T-helper 9 cell (primary cell): ENCODE measurements at places on chromosomes 11 and 22.

GRCh38 chr11:104380358-104380757 is 216.4 kb upstream of the PDGFD start:
- DNase-seq = no peak

GRCh38 chr11:8019314-8020243 is 32.4 kb downstream of the EIF3F start:
- peak; percentile 22 for DNase-seq

DNA sequence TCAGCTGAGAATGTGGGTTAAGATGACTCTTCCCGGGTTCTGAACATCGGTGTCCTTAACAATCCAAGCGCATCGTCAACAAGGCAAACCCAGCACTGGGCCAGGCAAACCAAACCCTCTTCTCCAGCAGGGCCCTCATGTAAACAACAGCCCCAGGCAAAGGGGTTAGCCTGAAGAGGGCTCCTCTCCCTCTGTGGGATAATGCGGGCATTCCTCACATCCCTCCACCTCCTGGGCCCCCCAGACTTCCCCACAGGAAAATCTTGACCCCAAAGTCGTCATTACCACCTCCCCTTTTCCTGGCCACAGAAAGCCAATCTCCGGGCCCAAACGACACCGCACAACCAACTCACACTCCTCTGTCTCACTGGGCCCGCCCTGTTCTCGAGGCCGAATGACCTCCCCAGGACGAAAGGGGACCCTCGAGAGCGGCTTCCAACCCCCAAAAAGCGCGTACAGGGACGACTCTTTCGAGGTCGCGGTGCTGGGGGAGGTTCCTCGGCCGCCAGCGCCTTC is 566 bp downstream of the DDB1 start:
- no peak for DNase-seq

- DNase-seq = no peak
Measured at GRCh38 chr11:41309111-41309522, 150.3 kb downstream of the LRRC4C start.

DNA sequence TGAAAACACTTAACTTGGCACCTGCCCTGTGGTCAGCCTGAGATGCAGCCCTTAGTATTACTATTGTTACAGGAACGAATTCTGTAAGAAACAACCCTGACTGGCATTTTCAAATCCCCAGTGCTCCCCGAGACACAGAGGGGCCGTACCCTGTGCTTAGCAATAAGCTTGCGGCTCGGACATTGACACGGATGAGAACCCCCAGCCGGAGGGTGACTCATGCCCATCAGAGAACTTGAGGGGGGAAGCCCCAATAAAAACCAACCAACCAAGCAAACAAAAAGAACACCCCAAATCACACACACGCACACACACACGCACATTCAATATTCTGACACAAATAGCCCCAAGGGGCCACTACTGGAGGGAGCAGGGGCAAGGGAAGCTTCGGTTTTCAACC is 63.8 kb downstream of the SHISAL1 start:
- DNase-seq = no peak

GRCh38 chr22:20909543-20910303 is 7.5 kb upstream of the CRKL start:
- DNase-seq = no peak

- DNase-seq = no peak
Measured at GRCh38 chr11:33310720-33311500, 53.7 kb downstream of the HIPK3 start.

GRCh38 chr22:45893516-45893915 is 83.4 kb downstream of the WNT7B start:
- DNase-seq = no peak

DNA sequence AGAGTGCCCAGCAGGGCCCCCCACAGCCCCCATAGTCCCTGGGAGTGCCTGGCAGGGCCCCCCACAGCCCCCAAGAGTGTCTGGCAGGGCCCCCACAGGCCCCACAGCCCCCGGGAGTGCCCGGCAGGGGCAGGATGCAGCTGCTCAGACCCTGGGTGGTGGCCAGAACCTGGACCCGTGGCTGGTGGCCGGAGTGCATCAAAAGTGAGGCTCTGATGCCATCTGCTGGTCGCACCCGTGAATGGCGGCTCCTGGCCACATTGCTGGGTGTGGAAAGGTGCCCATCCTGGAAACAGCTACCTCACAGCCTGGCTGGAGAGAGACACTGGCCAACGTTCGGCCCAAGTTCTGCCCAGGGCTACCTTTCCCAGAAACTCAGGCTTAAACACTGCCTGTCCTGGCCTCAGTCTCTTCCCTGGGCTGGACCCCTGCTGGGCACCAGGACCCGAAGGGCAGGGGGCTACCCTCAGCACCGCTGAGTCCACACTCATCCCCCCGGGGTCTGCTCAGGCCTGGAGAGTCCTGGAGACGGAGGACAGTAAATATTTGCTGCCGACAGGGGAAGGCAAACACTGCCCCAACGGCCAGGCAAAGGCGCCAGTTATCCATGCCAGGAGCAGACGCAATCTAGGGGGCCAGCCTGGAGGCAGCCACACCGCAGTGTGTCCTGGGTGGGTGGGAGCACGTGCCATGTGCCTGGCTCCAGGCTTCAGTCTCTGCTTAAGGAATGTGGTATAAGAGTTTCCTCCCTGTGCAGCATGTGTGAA is 4.4 kb downstream of the INS start:
- DNase-seq = peak; percentile 48

- no peak for DNase-seq
Measured at GRCh38 chr11:102703826-102704493, 1.6 kb downstream of the MMP27 start.

DNA sequence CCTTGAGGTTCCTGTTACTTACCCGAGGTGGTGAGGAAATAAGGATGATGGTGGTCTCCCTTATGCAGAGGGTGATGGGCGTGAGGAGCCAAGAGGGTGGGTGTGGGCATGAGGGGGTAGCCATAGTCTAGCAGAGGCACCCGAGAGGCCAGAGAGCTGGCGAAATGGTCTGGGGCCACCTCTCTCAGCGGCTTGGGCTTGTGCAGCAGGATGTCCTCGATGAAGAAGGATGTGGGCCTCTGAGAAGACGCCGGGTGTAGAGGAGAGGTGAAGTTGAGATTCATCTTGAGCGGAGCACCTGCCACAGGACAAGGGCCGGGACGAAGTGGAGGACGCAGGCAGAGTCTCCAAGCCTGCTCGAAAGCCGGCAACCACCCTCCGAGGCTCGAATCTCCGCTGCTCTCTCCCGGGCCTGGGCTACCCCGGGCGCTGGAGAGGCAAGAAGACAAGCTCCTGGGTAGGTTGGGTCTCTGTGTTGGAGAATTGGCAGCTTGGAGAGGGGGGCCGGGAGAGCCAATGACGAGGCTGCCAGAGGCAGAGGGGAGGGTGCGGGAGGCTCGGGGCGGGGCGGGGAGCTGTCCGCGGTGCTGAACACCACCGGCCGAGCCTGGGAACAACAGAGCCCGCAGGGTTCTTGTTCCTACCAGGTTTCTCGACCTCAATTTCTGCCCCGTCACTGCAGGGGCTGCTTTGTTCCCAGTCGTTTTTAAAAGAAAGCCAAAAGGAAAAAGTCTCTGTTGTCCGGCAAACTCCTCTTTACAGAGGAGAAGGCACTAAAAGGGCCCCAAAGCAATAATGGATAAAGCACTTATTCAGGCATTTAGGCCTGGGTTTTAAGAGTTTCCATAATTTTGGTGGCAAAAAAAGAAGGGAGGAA is at the start of gene BSX:
Gene BSX, minus strand, starts transcription at position 447 of the 877 bp plus-strand sequence. Its CDS starts 163 bp downstream, at position 284.
- DNase-seq = peak; percentile 41

DNA sequence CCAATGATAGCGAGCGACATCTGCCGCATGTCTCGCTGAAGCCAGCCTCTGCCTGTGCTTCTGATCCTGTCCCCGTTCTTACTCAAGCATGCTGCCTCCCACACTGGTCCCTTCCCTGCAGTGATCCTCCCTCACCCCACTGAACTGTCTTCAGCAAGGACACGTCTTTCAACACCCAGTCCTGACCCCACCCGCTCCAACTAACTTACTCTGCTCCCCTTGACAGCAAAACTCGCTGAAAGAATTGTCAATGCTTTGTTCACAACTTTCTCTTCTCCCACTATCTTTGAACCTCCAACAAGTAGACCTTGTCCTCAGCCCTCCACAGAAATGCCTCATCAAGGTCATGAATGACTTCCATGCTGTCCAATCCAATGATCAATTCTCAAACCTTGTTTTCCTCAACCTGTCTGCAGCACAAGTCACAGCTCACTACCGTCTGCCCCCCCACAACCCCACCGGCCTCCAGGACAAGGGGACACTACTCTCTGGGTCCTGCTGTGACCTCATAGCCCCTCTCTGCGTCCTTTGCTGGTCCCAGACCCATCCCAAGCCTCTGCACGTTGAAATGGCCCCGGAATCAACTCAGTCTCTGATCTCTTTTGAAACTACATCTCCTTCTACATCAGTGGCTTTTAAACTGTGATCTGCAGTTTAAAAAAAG is 108.0 kb downstream of the MICAL3 start:
- no peak for DNase-seq

GRCh38 chr11:4763096-4763495 is 6.6 kb downstream of the OR51F1 start:
- DNase-seq = no peak

DNA sequence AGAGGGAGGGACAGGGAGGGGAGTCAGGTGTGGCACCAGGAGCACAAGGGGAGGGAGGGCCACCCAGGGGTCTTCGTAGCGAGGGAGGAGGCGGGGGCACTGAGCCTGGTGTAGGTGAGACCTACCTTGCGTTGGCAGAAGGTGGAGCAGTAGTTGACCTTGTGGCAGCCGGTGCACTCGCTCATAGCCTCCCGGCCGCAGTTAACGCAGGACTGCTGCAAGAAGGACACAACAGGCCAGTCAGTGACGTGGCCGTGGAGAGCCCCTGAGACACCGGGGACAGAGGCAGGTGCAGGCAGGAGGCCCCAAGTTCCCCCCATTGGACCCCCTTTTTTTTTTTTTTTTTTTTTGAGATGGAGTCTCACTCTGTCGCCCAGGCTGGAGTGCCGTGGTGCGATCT is 16.8 kb downstream of the DRD4 start:
- no peak for DNase-seq

DNA sequence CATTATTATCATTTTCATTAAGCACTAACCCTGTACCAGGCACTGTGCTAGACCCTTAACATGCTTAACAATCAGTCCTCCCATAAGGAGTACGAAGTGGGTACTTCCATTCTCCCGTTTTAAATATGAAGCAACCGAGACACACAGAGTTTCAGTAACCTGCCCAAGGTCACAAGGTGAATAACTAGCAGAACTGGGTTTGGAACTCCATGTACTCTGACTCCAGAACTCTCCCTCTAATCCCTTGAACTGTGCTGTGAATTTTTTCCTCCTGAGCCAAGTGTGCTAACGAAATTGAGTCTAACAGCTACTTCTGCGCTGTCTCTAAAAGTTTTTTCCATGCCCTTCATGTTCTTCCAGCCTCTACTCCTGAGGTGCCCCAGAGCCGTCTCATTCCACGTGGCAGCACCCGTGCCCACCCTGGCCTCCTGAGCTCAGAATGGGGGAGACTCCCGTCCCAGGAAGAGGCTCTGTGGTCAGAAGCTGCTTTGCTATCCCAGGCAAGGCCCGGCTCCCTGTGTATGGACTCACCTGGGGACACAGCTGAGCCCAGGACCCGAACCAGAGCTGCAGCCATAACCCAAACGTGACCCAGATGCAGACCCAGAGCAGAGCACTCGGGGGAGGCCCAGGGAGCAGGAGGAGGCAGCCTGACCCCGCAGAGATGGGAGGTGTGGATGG is 8.6 kb upstream of the TRIM29 start:
- no peak for DNase-seq

DNA sequence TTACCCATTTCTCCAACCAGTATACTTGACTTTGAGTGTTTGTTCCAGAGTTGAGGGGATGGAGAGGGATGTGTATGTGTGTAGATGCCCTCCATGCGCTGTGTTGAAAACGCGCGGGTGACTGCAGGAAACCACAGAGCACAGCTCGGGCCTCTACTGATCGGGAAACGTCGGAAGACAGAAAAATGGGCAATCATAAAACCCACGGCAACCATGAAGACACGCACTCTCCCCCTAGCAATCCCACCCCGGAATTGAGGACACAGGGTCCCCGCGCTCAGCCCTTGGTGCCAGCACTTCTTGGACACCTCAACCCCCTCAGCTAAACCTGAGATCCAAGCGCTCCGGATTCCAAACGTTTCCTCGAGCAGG is 251 bp upstream of the UQCC3 start:
- no peak for DNase-seq

DNA sequence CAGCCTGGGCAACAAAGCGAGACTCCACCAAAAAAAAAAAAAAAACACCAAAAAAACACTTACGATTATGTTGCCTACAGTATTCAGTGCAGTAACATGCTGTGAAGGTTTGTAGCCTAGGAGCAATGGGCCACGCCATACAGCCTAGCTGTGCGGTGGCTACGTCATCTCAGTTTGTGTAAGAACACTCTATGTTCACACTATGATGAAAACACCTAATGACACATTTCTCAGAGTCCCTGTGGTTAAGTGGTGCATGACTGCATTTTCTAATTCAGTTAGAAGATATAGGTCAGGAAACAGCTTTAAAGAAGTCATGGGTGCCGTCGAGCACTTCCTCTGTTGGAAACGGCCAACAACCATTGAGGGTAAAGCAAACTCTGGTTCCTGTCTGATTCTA is 75.7 kb upstream of the ANO1 start:
- DNase-seq = no peak

DNA sequence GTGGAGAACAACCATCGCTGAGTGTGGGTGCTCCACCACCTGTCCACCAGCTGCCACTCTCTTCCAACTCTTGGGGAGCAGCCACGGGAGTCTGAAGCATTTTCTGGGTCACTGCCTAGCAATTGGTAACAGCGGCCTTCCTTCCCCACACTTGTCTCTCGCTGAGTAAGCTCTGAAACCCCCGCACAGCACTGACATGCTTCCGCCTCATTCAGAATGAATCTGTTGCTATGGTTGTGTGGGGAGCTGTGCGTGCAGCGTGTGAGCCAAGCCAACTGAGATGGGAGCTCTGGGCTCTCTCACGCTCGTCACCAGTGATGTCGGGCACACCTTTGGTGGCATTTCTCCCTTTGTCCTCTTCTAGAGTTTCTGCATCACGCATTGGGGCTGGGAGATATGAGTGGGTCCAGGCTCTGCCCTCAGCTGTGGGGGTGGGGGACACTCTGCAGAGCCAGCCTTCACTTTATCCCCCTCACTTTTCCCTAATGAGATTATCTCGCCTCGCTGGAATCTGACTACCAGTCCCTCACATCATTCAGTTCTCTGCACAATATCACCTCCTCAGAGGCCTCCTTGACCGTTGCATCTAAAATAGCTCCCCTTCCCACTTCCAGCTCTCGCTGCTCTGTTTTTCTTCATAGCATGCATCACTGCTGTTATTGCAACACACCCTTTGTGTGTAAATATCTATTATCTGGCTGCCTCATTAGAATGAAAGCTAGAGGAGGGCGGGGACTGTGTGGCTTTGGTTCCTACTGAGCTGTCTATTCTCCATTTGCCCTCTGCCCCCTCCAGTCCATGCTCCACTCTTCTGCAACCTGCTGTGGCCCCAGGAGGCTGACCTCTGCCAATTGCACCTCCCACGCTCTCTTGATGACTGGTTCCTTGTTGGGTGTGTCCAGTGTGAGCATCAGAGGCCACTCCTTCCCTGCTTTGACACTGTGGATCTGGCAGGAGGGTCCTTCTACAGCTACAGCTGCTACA is 569.9 kb upstream of the CADM1 start:
- DNase-seq = no peak
